ENCODE measurements at places on chromosomes 6 and 20.

DNA sequence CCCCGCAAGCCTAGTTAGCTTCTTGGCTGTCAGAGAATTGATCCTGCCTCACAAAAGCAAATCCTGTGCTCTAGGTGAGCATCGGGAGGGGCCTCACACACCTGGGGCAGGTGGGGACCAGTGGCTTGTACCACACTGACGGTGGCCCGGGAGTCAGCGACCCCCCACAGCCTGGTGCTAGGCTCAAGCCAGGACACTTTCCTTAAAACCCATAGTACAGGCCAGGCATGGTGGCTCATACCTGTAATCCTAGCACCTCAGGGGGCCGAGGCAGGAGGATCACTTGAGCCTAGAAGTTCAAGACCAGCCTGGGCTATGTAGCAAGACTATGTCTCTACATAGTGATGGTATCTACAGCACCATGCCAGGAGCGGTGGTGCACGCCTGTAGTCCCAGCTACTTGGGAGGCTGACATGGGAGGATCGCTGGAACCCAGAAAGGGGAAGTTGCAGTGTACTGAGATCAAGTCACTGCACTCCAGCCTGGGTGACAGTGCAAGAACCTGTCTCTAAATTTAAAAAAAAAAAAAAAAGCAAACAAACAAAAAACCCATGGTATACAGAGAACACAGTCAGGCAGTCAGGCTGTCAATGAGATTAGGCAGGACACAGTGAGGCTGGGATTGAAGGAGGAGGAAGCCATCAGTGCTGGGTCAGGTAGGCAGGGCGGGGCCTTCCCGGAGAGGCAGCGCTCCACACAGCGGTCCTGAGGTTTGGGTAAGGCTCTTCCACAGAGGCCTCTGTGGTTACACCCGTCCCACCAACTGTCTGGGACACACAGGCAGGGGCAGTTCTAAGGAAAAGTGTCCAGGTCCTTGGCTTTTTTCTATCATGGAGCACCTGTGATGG is 41.3 kb downstream of the SYNJ2 start:
- DNase-seq = no peak

DNA sequence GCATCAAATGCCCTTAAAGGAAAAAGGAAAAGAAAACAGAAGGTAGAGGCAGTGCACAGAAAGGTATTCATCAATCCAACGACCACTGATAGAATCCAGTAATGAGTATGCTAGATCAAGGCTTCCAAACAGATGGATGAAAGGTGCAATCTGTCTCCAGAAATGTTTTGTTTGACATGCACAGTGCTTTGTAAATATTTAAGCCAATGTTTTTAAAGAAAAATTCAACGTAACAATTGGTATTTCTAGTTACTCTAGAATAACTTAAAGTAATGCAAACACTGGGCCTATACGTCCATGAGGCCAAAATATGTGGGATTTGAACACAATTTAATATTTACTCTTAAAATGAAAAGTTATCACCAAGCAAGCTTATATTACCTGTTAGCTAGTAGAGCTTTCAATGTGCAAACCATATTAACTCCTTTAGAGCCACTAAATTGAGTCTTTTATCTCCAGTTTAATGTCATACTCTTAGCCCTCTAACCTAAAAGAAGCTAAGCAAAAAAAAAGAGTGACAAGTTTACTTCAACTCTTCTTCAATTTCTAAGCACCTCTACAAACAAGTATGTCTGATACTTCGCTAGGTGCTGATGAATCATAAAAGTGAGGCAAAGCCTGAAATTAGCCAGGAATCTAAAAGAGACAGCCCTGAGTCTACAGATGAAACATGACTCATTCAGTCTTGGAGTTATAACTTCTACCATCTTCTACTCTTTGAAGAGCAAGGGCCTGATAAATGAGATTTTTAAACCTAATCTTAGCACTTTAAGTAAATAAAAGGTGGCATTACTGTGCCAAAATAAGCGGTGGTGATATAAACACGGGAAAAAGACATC is 169.8 kb downstream of the PTPRK start:
- peak; percentile 3 for DNase-seq

- DNase-seq = no peak
Measured at GRCh38 chr6:155964544-155964943, 508.9 kb upstream of the NOX3 start.

DNA sequence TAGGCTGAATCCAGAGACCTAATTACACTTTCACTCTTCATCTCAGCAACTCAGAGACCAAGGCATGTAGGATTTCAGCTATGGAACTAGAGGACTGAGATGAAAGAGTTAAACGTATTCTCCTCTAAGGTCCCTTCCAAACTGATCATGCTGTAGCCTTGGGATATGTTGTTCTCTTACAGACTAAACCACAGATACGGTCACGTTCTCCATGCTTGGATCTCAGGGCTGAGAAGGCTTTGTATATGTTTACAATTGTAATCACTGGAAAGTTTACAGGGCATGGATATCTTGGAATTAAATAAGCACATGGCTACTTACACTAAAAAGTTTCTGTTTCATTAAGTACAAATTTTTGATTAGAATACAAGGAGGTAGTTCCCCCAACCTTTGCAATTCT is 50.1 kb downstream of the PKIB start:
- DNase-seq = no peak

GRCh38 chr6:99119109-99120031 is 171.6 kb upstream of the FBXL4 start:
- DNase-seq = peak; percentile 32

DNA sequence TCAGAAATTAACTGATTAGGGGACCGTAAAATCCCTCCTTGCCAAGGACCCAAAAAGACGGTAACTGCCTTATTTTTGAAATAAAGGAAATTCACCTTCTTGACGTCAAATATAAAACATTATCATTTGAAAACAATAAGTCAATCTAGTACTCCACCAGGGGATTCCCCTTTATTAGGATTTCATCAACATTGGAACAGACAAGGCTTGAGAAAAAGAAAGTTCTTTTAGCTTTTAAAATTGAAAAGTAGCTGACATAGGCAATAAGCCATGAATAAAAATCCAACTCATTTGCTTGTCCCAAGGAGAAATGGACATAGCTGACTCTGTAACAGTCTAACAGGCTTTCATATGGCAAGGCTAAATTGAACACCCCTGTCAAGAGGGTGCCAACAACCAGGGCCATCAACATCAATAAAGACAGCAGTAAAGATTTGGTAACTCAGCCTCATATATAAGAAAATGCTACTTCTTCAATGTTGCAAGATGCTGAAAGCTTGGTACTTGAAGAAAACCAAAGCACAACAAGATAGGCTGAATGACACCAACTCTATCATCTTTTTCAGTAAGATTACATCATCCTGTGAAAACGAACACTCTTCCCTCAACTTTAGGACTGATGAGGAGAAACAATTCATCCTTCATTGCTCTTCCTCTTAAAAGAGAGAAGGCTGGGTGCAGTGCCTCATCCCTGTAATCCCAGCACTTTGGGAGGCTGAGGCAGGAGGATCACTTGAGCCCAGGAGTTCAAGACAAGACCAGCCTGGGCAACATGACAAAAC is 121.0 kb upstream of the PRDM1 start:
- no peak for DNase-seq

DNA sequence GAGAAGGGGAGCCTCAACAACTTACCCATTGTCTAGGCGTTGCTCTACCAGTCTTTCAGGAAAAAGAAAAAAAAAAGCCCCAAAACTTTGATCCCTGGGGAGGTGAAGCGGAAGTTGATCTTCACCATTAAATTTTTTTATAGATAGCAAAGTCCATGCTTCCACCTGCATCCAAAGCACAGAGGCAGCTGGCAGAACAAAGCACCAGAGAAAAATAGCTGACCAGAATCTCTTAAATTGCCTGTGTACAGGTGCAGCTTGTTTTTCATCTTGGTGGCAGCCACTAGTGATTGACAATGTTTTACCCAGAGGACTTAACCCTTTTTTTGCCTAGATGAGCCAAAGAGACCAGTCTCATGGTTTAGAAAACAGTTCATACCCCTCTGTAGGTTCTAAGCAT is 86.0 kb downstream of the MYB start:
- no peak for DNase-seq

- DNase-seq = no peak
Measured at GRCh38 chr6:44642870-44643522, 255.5 kb downstream of the CDC5L start.

DNA sequence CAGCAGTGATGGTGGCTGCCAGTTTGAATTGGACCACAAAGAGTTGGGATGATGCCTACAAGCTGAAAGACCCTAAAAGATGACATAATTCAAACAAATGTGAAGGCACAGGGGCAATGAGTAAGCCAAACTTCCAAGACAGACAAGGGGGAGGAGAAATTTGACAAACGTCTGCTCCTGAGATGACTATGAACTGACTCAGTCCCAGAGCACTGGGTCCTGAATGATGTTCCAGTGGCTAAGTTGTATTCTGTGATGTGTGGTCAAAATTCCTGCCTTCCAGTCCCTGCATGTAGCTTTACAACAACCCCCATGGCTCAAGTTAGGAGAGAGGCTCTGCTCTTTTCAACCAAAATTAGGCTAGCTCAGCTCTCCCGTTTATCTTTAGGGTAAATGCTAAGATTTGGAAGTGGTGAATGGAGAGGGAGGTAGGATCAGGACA is 86.1 kb upstream of the SIRPA start:
- peak; percentile 73 for DNase-seq

- DNase-seq = peak; percentile 33
Measured at GRCh38 chr6:127554435-127555006, 22.5 kb upstream of the C6orf58 start.

DNA sequence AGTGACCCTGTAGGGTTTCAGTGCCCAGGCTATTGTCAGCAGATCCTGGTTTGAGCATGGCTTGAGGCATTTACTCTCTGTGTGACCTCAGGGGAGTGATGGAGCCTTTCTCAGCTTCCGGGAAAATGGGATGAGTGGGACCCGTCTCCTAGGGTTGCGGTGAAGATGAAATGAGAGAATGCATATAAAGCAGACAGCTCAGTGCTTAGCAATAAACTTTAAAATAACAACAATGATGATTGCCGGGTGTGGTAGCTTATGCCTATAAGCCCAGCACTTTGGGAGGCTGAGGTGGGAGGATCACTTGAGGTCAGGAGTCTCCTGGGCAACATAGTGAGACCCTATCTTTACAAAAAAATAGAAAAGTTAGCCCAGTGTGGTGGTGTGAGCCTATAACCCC is 106.0 kb upstream of the MTHFD1L start:
- DNase-seq = no peak

GRCh38 chr6:90390379-90390778 is 93.7 kb upstream of the BACH2 start:
- no peak for DNase-seq

DNA sequence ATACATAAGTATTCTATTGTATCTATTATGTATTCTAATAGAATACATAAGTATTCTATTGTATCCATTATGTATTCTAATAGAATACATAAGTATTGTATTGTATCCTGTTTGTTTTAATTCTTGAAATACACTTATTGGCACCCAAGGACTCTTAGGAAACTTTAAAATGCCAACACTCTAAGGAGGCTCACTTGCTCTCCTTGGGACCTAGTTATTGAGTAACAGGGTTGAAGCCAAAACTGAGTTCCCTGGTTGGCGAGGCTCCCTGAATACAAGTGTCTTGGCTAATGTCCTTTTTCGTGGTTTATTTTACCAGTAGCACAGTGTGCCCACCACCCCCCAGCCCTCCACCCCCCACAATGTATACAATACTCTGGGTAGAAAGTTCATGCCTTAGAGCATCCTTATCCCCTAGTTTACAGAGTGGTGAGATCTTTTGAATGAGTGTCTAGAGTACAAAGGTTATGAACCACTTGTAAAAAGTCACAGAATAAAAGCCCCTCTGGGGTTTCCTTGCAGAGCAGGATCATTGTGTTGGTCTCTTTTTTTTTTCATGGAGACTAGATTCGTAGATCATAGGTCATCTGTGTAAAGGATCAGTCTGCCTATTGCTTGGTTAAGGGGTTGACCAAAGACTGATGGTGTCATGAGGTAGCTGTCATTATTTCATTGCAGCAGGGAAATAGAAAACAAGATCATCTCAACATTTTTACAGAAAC is 32.5 kb upstream of the PRDM1 start:
- DNase-seq = no peak

- no peak for DNase-seq
Measured at GRCh38 chr6:11710311-11710761, 68.3 kb downstream of the ADTRP start.

GRCh38 chr6:53439556-53439955 is 90.8 kb upstream of the ELOVL5 start:
- DNase-seq = no peak

DNA sequence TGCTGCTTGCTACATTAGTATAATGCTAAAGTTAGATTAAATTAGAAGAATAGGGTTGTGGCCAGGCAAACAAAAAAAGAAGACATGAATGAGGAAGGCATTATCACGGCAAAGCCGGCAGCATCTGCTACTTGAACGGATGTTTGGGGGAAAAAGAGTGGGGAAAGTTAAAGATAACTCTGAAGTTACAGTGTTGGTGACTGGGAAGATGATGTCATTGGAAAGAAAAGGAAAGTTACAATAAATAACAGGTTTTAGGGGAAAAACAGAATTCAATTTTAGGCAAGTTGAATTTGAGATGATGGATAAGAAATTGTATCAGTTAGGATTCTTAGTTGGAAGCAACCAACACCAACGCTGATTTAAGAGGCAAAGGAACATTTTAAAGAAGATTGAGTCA is 74.2 kb upstream of the NRN1 start:
- DNase-seq = no peak

- DNase-seq = no peak
Measured at GRCh38 chr20:35757098-35757705, 14.6 kb upstream of the PHF20 start.

DNA sequence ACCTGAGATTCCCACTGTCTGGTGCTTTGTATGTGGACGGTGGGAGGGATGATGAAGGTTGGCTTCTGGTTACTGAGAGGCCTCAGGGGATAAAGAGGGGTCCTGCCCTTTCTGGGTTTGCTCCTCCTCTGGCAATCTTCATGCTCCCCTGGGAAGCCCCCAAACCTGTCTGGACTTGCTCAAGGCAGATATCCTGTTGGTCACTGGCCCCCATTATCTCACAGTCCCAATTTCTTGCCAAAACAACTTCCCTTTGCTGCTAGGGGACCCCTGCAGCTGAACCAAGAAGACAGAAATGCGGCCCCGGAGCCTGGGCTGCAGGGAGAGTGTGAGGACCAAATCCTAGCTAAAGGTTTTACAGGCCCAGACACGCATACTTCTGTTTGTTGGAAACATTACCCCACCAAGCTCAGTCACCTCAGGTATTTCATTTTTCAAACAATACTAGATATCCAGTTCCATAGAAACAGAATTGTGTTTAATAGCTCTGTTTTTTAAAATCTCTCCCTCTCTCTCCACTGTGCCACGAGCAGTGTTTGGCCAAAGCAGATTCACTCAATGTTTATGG is 63.4 kb upstream of the MRPS10 start:
- DNase-seq = peak; percentile 27
